Activated CD8-positive, alpha-beta memory T cell treated with anti-CD3 and anti-CD28 coated beads, Interleukin-2, amount 10 ng/mL, durations not matched to agents 7 days and 5 days (primary cell): ENCODE measurements at places on chromosomes 1 and 21. TPM values are rescaled to one million over a fixed set of nuclear protein-coding genes. Genes with fewer than 3 reads are reported as not detected.

GRCh38 chr1:248913933-248914332 is 7.9 kb downstream of the PGBD2 start:
- no peak for DNase-seq

DNA sequence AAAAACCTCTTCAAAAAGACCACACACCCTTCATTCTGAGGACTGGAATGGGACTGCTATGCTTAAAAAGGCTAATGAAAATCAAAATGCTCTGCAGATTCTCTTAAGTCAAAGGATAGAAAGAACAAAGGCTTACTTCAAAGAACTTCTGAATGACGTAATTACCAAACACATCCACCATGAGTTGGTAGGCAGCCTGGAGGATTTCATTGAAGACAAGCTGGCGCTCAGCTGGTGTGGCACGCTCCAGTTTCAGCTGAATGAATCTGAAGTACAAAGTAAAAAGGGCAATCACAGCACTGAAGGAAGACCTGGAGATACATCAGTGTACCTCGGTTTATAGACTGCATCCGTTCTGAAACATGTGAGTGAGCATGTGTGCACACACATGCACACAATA is 43.5 kb upstream of the SDC3 start:
- no peak for DNase-seq

DNA sequence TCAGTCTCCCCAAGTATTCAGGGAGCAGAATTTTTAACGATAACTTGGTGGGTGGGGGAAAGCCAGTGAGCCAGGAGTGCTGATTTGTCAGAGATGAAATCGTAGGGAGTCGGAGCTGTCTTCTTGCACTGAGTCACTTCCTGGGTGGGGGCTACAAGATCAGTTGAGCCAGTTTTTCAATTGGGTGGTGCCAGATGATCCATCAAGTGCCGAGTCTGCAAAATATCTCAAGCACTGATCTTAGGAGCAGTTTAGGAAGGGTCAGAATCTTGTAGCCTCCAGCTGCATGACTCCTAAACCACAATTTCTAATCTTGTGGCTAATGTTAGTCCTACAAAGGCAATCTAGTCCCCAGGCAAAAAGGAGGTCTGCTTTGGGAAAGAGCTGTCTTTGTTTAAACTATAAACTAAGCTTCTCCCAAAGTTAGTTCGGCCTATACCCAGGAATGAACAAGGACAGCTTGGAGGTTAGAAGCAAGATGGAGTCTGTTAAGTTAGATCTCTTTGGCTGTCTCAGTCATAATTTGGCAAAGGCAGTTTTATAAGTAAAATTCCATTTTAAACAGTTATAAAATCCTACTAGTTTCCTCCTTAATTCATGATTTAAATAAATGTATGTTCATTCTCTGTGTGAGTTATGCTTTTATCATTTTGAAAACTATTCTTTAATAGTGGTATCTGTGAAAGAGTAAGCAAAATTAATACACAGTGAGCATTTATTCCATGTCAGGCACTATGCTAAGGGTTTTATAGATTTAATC is 51.7 kb downstream of the SLC16A1 start:
- DNase-seq: peak; percentile 54

SLC45A3 gene
- not detected for total RNA-seq
